CD4-positive, alpha-beta T cell treated with Interferon alpha-2 for 1 hour (primary cell): ENCODE measurements at places on chromosomes 4 and X.

GRCh38 chrX:69126642-69127041 lies 38.6 kb downstream of the PJA1 start:
- DNase-seq, result no peak

GRCh38 chrX:120726294-120726693 lies 96.4 kb upstream of the C1GALT1C1 start:
- no peak for DNase-seq

GRCh38 chr4:180932370-180933001 lies 1310.7 kb upstream of the TENM3 start:
- no peak for DNase-seq

DNA sequence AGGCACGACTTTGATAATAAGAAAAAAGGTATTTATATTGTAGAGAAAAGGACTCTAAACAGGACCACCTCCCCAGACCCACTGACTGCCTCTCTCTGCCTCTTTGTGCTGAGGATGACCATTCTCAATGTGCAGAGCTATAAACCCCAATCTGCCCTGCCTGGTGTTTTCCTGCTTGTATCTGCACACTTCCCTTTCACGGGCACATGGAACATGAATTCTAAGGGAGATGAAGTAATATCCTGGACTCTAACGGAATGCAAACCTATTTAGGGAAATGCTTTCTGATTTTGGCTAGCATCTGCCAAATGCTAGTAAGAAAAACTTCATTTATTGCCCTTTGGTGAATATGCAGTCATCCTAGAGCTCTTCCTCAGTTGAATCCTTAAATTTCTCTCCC lies 2.4 kb downstream of the DIPK2B start:
- DNase-seq, result no peak

DNA sequence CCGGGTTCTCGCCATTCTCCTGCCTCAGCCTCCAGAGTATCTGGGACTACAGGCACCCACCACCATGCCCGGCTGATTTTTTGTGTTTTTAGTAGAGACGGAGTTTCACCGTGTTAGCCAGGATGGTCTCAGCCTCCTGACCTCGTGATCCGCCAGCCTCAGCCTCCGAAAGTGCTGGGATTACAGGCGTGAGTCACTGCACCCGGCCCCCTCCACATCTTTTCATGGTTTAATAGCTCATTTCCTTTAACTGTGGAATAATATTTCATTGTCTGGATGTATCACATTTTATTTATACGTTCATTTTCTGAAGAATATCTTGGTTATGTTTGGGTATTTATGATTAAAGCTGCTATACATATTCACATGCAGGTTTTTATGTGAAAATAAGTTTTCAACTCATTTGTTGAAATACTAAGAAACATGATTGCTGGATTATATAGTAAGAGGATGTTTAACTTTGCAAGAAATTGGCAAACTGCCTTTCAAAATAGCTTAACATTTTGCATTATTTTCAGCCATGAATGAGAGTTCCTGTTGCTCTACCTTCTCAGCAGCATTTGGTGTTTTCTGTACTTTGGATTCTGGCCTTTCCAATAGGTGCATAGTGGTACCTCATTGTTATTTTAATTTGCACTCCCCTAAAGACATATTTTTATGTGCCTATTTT lies 591.9 kb downstream of the TECRL start:
- DNase-seq, result no peak

GRCh38 chrX:115021121-115021520 lies 3.7 kb upstream of the IL13RA2 start:
- no peak for DNase-seq

DNA sequence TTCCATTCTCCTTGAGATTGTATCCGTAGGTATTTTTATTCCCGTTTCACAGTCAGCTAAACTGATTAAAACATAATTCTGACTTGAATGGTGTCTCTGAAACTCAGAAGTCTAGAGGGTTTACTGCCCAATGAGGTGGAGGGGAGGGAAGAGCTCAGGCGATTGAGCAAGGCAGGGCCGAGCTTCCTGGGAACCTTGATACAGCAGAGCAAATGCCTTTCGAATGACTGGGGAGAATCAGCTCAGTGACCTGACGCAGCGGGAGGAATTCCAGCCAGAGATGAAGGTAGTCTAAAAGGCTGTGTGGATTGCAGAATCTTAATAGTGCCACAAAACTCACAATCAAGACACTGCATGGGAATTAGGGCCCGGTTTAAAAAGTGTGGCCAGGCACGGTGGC lies 233.6 kb downstream of the EVC2 start:
- no peak for DNase-seq

- DNase-seq, result no peak
Measured at GRCh38 chrX:129359269-129359668, 164.0 kb downstream of the SMARCA1 start.

GRCh38 chrX:45716750-45717149 lies 516.1 kb upstream of the DIPK2B start:
- no peak for DNase-seq

DNA sequence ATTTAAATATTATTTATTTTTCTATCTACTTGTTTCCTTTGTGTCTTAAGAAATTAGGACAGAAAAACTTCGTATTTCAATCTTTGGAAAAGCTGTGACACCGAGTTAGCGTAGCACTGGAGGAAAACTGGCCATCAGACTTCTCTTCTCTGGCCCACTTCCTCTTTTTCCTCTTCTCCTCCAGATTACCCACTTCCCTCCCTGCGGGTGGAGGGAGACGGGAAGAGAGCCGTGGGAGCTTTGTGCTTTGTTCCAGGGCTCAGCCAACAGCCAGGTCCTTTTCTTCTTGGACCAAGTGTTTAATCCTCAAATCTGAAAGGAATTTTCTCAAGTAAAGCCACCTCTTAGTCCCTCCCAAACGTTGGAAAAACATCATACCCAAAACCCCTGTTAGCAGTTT lies 29.7 kb downstream of the OFD1 start:
- no peak for DNase-seq

GRCh38 chr4:13109536-13109935 lies 374.6 kb downstream of the RAB28 start:
- no peak for DNase-seq

GRCh38 chr4:38904090-38904666 lies 36.6 kb downstream of the FAM114A1 start:
- no peak for DNase-seq

GRCh38 chr4:121338518-121338917 lies 42.3 kb downstream of the QRFPR start:
- no peak for DNase-seq
